Glutamatergic neuron (in vitro differentiated cells): ENCODE measurements at places on chromosomes 6 and 20. TPM values are rescaled to one million over a fixed set of nuclear protein-coding genes. Genes with fewer than 3 reads are reported as not detected.

DNA sequence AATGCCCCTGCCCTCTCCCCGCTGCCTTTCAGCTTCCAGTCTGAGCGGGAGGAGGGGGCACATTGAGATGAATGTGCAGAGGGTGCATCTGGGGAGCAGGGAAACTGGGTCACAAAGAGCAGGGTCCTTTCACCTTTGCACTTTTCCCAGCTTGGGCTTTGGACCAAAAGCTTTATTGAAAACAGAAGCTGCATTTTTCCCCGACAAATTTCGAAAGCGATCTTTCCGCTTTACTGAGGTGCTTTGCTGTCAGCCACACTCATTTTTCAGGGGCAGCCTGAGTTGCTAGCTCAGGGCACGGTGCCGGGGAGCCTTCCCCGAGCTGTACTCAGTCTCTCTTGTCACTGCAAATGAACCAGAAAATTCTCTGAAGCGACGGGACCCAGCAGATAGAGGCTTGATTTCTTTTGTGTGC is 283.7 kb upstream of the SOX4 start:
- no peak overlapping the region for H3K27ac ChIP-seq
- no peaks in the 10 kb centered on the region for H3K36me3 ChIP-seq
- H3K4me1 ChIP-seq = no peaks in the 10 kb centered on the region
- H3K27me3 ChIP-seq = no peaks in the 10 kb centered on the region
- no peak for DNase-seq

- peak overlapping the region; percentile 87 for H3K4me3 ChIP-seq
- H3K36me3 ChIP-seq = no peaks in the 10 kb centered on the region
- peak; percentile 89 for DNase-seq
- H3K27me3 ChIP-seq = peaks cover 38% of the 10 kb centered on the region
- H3K4me1 ChIP-seq = peaks cover 42% of the 10 kb centered on the region
These were observed 62.6 kb downstream of the SRC start for GRCh38 chr20:37408302-37409193.

DNA sequence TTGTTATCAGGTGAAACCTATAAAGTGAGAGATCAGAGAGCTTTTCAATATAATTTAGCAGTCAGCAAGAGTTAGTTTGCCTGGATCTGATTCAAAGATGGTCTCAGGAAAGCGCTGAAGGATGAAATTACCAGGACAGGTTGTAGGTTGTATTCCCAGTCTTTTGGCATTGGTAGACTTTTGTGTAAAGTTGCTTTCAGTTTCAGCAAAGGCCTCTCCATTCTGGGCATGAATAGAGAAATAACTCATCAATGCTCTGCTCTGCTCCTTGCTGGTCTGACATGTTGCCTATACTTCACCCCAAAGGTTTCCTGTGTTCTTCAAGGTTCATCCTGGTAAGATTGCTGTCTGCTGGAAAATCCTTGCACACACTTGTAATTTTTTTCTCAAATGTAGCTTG is 714.8 kb downstream of the EPM2A start:
- peaks cover 2% of the 10 kb centered on the region for H3K27me3 ChIP-seq
- no peak overlapping the region for H3K4me3 ChIP-seq
- no peaks in the 10 kb centered on the region for H3K36me3 ChIP-seq
- no peak for DNase-seq
- H3K4me1 ChIP-seq = peaks cover 4% of the 10 kb centered on the region

DNA sequence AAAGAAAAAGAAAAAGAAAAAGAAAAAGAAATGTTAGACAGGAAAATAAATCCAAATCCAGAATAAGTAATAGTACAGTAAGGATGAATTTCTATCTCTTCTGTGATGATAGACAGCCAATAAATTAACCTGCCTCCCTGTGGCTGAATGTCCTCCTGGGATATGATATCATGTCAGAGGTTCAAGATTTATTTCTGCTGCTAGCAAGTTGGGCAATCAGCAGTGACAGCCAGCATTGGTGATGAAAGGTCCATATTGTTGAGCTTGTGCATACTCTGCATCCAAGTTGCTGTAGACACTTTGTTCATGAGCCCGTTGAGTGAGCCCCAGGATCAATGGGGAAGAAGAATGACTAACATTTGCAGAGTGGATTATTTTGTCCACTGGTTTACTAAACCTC is 44.9 kb upstream of the CEP85L start:
- no peak for DNase-seq
- H3K27ac ChIP-seq = no peak overlapping the region

GRCh38 chr6:120355822-120356221 is 978.5 kb downstream of the TBC1D32 start:
- no peaks in the 10 kb centered on the region for H3K4me1 ChIP-seq
- no peak overlapping the region for H3K27ac ChIP-seq
- DNase-seq = no peak
- H3K4me3 ChIP-seq = no peak overlapping the region
- H3K27me3 ChIP-seq = no peaks in the 10 kb centered on the region
- peaks cover 9% of the 10 kb centered on the region for H3K36me3 ChIP-seq

DNA sequence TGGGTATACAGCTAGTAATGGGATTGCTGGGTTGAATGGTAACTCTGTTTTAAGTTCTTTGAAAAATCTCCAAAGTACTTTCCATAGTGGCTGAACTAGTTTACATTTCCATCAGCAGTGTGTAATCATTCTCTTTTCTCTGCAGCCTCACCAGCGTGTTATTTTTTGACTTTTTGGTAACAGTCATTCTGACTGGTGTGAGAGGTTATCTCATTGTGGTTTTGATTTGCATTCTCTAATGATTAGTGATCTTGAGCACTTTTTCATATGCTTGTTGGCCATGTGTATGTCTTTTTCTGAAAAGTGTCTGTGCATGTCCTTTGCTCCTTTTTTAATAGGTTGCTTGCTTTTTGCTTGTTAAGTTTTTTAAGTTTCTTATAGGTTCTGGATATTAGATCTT is 194.2 kb upstream of the PHACTR1 start:
- DNase-seq = no peak
- H3K4me1 ChIP-seq = no peaks in the 10 kb centered on the region
- no peak overlapping the region for H3K4me3 ChIP-seq
- H3K36me3 ChIP-seq = no peaks in the 10 kb centered on the region
- H3K27me3 ChIP-seq = no peaks in the 10 kb centered on the region

TFAP2A gene
- total RNA-seq = 0.32 TPM

CNKSR3 gene
- 2.0 TPM for total RNA-seq

GPLD1 gene
- 2.0 TPM for total RNA-seq
